ENCODE measurements at places on chromosomes 2 and 18.

GRCh38 chr2:55460562-55460961 lies 40.9 kb upstream of the CCDC88A start:
- peak; percentile 3 for DNase-seq

GRCh38 chr2:130759906-130760753 lies 4.8 kb downstream of the AMER3 start:
- DNase-seq = no peak

DNA sequence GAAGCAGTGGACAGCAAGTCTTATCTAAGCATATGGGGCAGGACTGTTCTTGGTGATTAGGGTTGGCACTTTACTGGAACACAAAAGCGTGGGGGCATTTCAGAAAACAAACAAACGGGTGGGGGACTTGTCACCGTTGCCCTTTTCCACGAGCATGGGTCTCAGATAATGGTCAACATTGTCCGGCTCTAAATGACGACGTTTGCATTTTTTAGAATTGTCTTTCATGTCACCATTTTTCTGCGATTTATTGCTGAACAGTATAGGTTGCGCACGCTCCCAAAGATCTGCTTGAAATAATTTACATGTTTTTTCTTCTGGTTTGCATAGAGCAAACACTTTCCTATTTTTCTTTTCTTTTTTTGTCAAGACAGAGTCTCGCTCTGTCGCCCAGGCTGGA lies 46.6 kb upstream of the TBC1D8 start:
- DNase-seq = no peak

GRCh38 chr2:189569295-189569910 lies 11.2 kb downstream of the SLC40A1 start:
- DNase-seq = no peak

DNA sequence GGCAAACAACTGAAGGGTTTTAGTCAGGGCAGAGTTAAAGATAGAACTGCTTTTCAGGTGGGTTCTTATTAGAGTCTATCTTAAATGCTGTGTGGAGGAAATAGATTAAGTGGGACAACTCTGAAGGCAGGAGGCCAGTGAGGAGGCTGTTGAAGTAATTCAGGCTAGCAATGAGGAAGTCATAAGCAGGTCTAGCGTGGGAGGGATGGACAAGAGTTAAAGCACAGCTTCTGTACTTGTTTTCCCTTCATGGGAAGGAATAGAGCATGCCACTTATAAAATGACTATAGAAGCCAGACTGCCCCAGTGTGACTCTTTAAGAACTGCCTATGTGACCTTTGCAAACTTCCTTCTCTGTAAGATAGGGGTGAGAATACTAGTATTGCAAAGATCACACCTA lies 202.0 kb upstream of the LRRTM1 start:
- DNase-seq = no peak

- no peak for DNase-seq
These were observed 310.8 kb downstream of the PIEZO2 start for GRCh38 chr18:10838553-10838952.

- no peak for DNase-seq
These were observed 4.3 kb downstream of the GPC1 start for GRCh38 chr2:240439698-240440151.

GRCh38 chr2:160427629-160428404 lies 65.8 kb downstream of the RBMS1 start:
- peak; percentile 64 for DNase-seq

- DNase-seq = no peak
These were observed 4.9 kb downstream of the INHBB start for GRCh38 chr2:120350801-120351320.

GRCh38 chr2:6580982-6581381 lies 284.7 kb downstream of the CMPK2 start:
- no peak for DNase-seq

- DNase-seq = no peak
These were observed 951.3 kb downstream of the TSN start for GRCh38 chr2:122706757-122707223.

- DNase-seq = no peak
These were observed 70.0 kb downstream of the PXDN start for GRCh38 chr2:1674276-1674675.

GRCh38 chr2:158817588-158817987 lies 22.5 kb downstream of the DAPL1 start:
- DNase-seq = peak; percentile 24

DNA sequence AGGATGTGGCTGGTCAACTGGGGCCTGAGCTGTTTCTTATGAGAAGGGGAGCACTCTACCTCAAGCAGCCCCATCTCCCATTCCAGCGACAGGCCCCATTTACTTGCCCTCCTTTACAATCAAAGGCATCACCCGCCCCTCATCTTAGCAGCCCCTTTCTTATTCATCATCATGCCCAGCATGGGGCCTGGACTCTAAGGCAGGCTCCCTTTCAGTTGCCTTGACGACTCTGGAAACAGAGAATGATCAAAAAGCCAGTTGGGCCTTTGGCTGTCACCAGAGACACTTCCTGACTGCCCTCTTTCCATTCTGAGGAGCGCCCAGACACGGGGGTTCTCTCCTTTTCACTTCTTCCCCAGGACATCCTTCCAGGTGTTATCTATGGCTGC lies 11.2 kb downstream of the CELF4 start:
- no peak for DNase-seq

GRCh38 chr2:237627441-237628246 lies at the start of gene LRRFIP1:
Gene LRRFIP1 (plus strand): TSS chr2:237627587. CDS start chr2:237627645, 58 bp downstream.
- no peak for DNase-seq

- DNase-seq = no peak
These were observed 4.2 kb downstream of the NAPG start for GRCh38 chr18:10530002-10530401.

GRCh38 chr18:4821801-4822200 lies 366.7 kb upstream of the DLGAP1 start:
- no peak for DNase-seq

GRCh38 chr2:74668087-74668486 lies 14.0 kb downstream of the SEMA4F start:
- DNase-seq = no peak

GRCh38 chr18:58362829-58363271 lies 266.0 kb downstream of the ALPK2 start:
- DNase-seq = no peak

- no peak for DNase-seq
These were observed 7.5 kb downstream of the TGFBRAP1 start for GRCh38 chr2:105321875-105322646.

DNA sequence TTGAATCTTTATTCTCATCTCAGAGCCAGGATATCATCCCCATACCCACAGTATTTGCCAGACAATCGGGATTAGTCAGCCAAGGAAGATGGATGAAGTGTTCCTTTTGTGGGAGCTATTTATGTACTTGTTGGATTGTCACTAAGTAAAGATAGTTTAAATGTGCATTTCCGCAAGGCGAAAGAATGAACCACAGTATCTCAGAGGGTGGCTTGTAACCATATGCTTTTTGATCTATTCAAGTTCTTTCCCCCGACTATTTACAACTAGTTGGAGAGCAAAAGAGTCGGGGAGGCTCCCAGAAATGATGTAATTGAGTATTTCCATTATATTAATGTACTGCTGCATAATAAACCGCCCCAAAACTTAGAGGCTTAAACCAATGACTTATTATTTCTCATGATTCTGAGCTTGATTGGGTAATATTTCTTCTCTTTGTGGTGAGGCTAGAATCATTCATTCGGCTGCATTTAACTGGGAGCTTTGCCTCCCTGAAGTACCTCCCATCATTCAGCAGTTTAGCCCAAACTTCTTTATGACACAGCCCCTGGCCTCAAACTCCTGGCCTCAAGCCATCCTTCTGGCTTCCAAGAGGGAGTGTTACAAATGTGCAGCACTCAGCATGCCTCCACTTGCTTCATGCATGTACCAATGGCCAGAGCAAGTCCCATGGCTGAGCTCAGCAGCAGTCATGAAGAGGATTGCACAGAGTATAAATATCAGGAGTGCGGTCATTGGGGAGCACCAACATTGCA lies 423.7 kb downstream of the METTL4 start:
- DNase-seq = peak; percentile 14

- DNase-seq = no peak
These were observed 278.0 kb upstream of the ID2 start for GRCh38 chr2:8403876-8404275.

DNA sequence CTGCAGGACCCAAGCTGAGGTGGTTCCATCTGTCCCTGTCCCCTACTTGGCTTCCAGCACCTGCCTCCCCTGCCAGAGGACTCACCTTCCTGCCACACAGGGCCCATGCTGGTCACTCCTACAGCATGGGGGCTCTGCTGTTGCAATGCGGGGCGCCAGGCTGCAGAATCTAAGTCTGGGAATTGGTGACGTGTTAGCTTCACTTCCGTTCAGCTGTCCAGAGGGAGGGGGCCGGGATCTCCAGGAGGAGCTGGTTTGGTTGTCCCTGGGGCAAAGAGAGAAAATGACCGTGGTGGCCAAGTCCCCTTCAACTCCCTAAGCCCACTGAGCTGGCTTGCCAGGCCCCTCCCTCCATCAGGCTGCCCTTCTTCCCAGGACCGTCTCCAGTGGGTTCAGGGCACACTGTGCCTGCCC lies 69.5 kb downstream of the IL1R2 start:
- DNase-seq = no peak

DNA sequence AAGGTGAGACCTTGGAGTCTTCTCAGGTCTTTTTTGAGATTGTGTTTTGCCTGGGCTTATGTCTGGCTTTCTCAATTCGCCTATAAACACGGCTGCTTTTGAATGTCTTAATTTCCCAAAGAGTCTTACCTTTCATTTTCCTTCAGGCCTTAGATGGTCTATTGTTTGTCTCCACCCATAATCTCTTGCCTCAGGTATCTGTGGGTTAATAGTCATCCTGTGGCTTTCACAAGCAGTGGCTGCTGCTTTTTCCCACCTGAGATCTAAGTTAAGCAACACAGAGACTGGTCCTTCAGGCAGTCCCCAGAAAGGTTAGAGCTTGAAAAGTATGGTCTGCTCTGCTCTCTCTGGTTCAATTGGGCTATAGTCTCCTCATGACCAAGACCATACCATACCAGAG lies 275.3 kb downstream of the INSIG2 start:
- no peak for DNase-seq

GRCh38 chr2:9144617-9145016 lies 62.0 kb upstream of the ASAP2 start:
- DNase-seq = no peak

DNA sequence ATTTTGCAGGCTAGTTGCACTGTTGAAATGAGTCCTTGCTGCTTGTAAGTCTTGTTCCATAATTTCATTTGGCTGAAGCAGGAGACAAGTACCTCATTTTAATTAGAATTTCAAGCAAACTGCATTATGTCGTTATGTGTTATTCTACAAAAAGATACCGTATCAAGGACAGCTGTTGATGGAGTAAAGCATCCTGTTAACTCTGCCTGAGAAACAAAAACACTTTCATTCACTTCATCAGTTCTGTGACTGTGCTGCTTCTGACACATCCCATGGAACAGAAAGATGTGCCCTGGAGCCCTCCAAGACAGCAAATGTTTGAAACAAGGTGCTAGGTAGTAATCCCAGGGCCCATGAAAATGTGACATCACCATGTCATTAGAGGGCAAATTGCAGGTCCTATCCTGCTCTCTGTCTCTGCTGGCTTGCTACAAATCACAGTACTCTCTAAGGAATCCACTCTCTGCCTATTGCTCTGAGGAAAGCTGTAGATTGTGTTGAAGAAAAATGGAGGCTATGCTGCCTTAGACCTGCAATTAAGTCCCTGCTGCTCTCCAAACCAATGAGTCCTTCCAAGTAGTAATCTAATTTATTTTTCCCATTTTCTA lies 209.7 kb upstream of the PARD3B start:
- no peak for DNase-seq

DNA sequence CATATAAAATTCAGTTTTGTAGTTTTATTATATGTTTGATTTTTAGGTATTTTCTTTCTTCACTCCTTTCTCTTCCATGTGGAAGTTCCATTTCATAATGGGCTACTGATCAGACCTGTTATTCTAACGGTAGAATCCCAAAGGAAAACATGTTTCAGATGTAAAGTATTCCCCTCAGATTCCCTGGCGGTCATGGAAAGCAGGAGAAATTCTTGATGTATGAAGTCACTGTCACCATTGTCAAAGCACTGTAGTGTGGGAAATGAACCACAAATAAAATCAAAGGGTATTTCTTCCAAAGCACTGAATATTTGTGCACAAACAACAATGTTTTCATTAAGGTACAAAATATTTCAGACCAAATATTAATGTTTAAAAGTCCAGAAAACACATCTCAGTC lies 237.3 kb upstream of the KLHL14 start:
- DNase-seq = no peak

DNA sequence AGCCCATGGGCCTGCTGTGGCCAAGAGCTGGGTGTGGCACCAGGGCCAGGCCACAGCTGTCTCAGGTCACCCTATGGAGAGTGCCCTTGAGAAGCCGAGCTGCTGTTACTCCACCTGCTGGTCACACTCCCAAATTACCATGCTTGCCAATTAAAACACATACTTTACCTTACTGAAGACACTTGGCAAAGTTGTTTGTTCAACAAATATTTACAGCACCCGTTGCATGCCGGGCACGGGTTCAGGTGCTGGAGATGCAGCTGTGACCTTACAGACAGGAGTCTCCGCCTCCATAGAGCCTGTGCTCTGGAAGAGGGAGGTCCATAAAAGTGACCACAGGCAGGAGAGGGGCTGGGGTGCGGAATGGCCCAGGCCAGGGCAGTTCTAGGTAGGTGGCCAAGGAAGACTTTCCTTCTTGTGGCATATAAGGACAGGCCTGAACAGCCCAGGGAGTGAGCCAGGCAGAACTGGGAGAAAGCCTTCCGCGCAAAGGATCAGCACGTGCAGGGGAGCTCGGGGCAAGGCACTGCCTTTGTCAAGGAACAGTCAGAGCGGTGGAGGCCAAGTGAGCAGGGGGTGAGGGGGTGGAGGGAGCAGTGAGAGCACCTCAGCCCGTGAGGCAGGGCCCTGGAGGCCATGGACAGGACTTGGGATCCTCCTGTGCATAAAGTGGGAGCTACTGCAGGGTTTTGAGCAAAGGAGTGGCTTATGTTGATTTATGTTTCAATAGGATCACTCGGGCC lies 23.6 kb upstream of the RBM44 start:
- no peak for DNase-seq

GRCh38 chr2:176117162-176117822 lies 714 bp downstream of the HOXD10 start:
- DNase-seq = no peak

- DNase-seq = no peak
These were observed 51.9 kb upstream of the THOC1 start for GRCh38 chr18:319720-320119.

DNA sequence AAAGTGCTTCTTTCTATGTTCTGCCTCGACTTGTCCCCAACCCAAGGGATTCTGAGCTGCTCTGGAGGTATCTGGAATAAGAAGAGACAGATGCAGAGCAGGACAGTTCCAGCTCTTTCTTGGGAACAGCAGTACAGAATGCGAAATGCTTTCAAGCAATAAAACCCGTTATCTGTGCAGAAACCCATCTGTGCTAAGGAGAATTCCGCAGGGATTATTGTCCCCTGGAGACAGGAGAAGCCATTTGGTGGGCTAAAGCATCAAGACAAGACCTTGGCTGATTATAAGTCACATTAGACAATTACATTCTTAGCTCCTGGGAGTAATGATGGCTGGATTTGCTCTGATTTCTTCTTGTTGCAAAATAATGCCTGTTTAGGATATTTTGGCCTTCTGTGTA lies 185.4 kb upstream of the GLI2 start:
- no peak for DNase-seq
